ENCODE measurements at places on chromosomes 6 and 20.
A peak's percentile ranks its signal among the peaks of the same experiment; 100 is the strongest.

GRCh38 chr20:46804126-46804525, 90.5 kb upstream of the EYA2 start:
- DNase-seq: no peak

DNA sequence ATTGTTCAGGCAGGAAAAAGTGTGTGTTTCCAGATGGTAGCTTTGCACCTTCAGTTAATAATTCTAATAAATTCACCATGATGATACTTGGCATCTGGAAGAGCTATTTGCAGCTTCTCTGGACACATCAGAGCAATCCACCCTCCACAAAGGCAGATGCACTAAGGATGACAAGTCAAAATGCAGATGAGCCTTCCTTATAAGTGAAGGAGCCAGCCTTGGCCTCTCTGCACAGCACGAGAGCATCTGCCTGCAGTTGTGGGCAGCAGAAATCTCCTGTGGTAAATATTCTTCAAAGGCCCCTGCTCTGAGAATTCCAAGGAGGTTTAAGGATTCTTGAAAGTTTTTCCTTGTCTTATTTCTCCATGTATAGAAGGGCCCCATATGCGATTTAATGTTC, 6.9 kb upstream of the POM121L2 start:
- DNase-seq: no peak

GRCh38 chr20:58963060-58963584, 17.9 kb upstream of the NELFCD start:
- no peak for DNase-seq

GRCh38 chr6:129709196-129709768, 695 bp downstream of the ARHGAP18 start:
- DNase-seq: no peak

- no peak for DNase-seq
These were observed 222.2 kb downstream of the LY86 start for GRCh38 chr6:6810727-6811126.

- no peak for DNase-seq
These were observed 7.8 kb downstream of the QRSL1 start for GRCh38 chr6:106637051-106637716.

DNA sequence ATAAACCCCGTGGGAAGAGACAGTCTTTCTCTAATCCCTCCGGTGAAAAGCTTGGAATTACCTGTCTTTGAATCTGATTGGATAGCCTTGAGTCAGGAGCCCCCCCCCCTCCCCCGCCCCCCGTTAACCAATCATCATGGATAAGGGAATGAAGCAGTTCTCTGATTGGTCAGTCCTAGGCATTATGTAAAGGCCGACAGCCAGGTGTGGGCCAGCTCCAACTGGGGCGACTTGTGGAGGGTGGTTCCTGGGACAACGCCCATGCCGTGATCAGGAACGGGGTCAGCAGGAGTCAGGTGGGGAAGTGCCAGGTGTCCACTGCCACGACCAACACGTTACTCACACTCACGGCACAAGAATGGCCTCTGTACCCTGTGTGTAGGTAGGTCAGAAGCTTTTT, 406.8 kb upstream of the SULF2 start:
- DNase-seq: peak; percentile 52

GRCh38 chr6:35984701-35985100, 39.7 kb downstream of the SLC26A8 start:
- no peak for DNase-seq

DNA sequence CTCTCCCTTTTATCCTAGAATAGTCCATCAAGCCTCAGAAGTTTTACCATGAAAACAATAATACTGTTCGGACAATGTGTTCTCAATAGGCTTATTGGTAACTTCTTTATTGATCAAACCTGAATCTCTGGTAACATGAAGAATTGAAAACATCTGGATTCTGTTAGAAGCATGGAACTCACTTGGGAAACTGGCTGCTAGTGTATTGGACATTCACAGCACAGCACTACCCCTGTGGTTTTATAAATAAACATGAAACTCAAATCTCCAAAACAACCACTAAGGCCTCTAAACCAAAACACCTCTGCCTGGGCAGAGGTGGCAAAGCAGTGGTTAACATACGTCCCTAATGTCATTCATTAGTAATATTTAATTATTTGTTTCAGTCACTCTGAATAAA, 157.6 kb upstream of the KCNQ5 start:
- DNase-seq: no peak

GRCh38 chr6:16762268-16762549, 949 bp upstream of the ATXN1 start:
- no peak for DNase-seq
